Smooth muscle cell of the brain vasculature (primary cell): ENCODE measurements at places on chromosomes 12 and 14.
A peak's percentile ranks its signal among the peaks of the same experiment; 100 is the strongest.

DNA sequence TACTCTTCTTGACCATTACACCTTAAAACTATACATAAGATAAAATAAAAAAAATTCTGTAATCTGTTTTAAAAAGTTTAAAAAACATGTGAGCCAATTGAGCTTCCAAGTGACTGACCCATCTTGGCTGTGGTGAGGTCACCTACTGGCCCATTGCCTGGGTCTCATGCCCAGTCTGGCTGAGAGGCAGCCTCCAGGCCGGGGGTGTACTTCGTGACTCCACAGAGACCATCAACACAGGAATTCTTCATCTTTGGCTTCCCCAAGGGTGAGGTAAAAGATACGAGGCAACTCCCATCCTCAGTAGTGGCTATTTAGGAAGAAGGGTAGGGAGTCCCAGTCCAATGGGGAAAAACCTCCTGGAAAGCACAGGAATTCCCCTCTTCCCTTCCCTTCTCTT is 113.2 kb downstream of the APAF1 start:
- no peak for DNase-seq

DNA sequence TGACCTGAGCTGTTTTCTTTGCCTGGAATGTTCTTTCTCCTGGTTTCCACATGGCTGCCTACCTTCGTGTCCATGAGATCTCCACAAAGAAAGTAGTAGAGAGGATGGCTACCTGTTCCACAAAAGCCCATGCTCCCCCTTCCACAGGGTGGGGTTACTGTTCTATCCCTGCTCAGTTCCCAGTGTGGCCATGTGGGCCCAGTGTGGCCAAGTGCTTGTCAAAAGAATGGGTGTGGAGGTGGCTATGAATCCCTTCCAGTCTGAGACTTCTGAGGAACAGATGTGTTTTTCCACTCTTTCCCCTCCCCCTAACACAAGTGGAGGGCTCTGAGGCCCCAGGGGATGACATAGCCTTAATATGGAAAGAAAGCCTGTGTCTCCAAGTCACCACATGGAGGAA is 26.2 kb upstream of the HSP90B1 start:
- no peak for DNase-seq

- DNase-seq = no peak
Measured at GRCh38 chr12:6059221-6059620, 65.2 kb downstream of the VWF start.

DNA sequence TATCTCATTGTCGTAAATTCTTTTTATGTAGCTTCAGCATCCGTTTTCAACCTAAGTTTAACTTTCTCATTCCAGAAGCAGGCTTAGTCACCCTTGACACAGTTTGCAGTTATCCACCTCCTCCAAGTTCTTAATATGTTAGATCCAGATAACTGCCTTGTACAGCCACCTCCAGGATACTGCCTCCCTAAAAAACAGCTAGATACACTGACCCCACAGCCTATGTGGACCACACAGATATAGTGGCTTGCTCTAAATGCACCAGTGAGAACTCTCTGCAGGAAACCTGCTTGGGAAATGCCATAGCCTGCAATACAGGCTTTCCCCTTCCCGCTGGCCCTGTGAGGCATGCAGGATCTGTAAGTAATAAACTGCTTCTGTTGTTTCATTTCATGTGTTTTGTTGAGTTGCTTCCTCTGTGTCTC is 11.1 kb upstream of the RTL1 start:
- DNase-seq = no peak

GRCh38 chr14:69711881-69712560 is 54.9 kb upstream of the SRSF5 start:
- no peak for DNase-seq

- DNase-seq = no peak
Measured at GRCh38 chr14:100688598-100689461, 37.9 kb upstream of the DLK1 start.

GRCh38 chr14:71943695-71944018 is 11.4 kb downstream of the RGS6 start:
- no peak for DNase-seq

- DNase-seq = peak; percentile 13
Measured at GRCh38 chr12:92020983-92021665, 124.5 kb downstream of the BTG1 start.

GRCh38 chr12:18888047-18888446 is 150.1 kb downstream of the CAPZA3 start:
- DNase-seq = no peak

- no peak for DNase-seq
Measured at GRCh38 chr12:132108211-132108832, 35.8 kb downstream of the DDX51 start.

DNA sequence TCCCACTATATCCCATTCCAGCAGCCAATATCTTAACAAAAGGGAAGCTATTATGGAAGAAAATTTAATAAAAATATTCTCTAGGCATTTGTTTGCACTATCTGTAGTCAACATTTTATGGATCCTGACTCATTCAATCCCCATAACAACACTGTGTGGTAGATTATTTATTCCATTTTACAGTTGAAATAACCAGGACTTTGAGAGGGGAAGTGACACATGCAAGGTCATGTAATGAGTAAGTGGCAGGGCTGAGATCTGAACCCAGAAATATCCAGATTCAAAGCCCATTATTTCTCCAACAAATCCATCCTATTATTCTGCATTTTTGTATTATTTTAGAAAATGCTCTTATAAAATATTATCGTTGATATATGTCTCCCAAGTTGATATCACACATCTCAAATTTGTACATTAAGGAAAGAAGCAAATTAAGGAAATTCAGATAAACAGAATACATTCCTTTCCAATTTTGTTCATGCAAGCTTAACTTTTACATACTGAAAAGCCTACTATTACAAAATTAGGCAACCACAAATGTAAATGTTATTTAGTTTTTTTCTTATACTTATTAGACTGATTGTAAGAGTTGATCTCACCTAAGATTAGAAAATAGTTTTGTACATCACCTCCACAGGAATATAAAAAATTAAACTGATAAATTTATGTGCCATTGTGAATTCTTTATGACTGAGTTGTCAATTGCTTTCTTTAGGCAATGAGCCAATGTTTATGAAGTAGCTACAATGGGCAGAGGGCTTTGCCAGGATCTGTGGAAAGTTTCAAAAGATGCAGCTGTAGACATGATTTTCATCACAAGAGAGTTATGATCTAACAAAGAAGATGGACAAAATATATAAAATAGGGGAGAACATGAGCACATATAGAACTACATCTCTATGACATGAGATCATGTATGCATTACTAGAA is 55.1 kb upstream of the E2F7 start:
- DNase-seq = no peak

- no peak for DNase-seq
Measured at GRCh38 chr14:92987148-92987570, 64.2 kb downstream of the CHGA start.

DNA sequence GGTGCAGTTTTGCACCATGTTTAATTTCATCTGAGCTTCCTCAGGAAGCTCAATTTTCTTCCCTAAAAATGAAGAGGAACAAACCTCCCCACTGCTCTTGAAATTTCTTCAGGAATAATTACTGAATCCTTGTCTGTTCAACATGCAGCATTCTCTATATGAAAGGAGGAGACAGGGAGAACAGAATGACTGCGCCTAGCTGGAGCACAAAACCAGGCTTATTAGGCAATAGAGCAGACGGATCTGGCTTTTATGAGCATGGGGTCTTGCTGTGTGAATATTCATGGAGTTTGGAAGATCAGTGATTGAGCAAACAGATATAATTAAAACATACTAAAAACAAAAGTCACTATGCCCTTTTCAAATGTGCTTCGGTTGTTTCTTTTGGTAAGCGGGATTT is 148.1 kb downstream of the SUDS3 start:
- DNase-seq = no peak

GRCh38 chr12:60644076-60644475 is 1048.2 kb downstream of the SLC16A7 start:
- no peak for DNase-seq

- no peak for DNase-seq
Measured at GRCh38 chr14:105851716-105852377, 325.5 kb downstream of the TMEM121 start.

DNA sequence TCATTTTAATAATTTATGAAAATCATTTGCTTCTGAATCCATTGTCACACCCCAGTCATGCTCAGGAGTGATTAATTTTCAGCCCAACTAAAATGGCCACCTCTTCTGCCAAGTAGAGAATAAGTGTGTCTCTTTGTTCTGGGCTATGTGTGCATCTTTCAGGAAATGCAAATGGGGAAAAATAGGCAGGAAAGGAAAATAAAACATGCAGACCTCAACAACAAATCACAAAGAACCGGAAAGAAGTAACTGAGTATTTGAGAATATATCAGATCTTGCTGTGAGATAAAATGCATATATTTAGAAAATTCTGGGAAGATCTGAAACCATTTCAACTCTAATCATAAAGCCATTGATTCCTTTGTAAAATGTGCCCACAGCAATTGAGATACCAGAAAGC is 763.9 kb downstream of the GALC start:
- no peak for DNase-seq

DNA sequence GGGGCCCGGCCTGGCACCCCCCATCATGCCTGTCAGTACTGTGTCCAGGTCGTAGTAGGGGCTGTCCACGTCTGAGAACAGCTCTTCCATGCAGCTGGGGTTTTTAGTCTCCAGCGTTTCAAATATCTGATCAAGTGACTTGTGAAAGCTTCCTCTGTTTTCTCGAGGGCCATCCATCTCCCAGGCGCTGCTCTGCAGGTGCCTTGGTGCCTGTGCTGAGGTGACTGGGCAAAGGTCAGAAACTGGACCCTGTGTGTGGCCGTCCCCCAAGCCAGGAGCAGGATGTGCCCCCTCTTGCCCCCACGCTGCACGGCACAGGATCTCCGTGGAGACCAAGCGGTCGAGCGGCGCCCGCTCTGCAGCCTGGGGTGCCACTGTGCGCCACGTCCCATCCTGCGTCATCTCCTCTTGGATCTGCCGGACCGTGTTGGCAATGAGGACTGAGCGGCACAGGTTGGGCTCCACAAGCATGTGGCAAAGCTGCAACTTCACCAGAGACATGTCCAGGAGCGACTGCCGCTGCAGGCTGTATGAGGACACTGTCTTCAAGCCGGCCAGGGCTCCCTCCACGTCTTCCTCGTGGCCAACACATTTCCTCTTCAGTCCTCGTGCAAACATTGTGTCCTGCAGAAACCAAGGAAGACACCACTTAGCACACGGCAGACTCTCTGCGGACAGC is 9.4 kb downstream of the CDCA4 start:
- no peak for DNase-seq

DNA sequence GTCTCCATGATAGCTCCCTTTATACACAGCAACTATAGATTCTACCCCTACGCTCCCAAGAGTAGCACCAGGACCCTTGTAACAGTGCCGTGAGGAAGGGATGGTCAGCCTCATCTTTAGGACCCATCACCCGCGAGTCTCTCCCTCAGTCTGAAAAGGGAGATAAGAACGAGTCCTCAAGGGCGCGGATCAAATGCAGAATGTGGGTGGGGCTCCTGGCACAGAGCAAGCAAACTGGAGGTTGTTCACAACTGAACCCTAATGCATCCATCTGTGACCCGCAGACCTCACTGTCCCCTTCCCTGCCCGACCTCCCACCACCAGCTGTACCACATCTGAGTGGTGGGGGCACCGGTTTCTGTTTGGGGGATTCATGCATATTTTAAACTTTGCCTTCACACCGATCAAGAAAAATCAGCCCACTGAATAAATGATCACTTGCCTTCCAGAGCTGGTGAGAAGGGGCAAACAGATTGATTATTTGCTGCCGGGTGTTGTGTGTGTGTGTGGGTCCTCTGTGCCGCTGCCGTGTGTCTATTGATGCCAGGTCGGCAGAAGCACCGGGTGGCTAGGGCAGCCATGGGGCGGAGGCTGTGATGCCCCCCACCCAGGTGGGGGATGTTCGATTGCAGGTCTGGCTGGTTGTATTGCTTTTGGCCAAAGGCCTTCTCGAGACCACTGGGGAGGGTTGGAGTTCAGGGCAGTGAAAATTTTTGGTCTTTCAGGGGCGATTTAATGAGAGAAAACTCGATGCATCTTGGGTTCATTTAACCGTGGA is 35.7 kb upstream of the BEGAIN start:
- DNase-seq = no peak

- no peak for DNase-seq
Measured at GRCh38 chr14:98069712-98070171, 1202.3 kb downstream of the BCL11B start.

GRCh38 chr14:61365667-61366212 is 44.4 kb downstream of the PRKCH start:
- no peak for DNase-seq

DNA sequence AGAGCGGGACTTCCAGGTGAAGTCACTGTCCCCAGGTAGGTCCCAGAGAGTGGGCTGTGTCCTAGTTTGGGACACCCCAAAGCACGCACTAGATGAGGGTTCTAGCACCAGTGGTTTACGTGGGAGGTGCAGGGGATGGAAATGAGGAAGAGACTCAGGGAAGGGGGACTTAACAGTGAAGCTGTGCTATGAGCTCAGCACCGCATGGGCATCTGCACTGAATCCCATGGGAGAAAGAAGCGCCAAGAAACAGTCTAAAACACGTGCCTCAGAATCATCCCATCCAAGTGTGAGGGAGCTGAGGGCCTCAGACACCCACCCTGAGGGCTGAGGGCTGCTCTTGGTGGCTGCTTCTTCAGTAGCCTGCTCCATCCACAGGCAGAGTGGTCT is 71.5 kb upstream of the ZFP36L1 start:
- no peak for DNase-seq

- no peak for DNase-seq
Measured at GRCh38 chr14:100110816-100111215, 45.6 kb downstream of the EVL start.

DNA sequence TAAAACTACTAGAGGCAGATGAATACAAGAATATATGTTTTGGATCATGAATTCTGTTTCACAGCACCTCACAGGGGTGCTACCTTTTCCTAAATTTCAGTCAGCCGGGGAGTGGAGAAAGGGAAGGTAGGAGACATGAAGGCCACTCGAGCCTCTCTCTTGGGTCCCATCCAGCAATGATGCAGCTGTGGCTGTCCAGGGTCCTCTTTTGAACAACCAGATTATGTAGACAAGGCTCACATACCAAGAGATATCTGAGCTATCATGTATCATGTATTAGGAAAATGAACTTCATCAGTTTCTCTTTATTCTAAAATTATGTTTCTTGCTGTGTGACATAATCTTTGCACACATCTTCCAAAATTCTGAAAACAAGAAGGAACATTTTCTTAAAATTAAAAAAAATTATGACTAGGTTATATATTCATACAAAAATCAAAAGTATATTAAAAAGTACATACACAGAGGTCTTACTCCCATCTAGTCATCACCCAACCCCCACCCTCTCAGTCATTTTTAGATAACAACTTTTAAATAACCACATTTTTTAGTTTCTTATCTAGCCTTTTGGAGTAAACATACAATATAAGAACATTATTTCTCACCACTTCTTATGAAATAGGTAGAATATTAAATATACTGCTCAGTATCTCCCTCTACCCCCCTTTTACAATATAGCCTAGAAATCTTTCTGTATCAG is 88.7 kb downstream of the ACADS start:
- no peak for DNase-seq

- no peak for DNase-seq
Measured at GRCh38 chr14:101075025-101075800, 171.7 kb upstream of the RTL1 start.

GRCh38 chr12:6083601-6084000 is 40.9 kb downstream of the VWF start:
- DNase-seq = no peak

- peak; percentile 57 for DNase-seq
Measured at GRCh38 chr12:49983892-49984291, 11.1 kb downstream of the AQP6 start.

- DNase-seq = no peak
Measured at GRCh38 chr12:2156333-2156732, 103.5 kb downstream of the CACNA1C start.

- no peak for DNase-seq
Measured at GRCh38 chr12:24719293-24719721, 229.6 kb downstream of the BCAT1 start.

- DNase-seq = no peak
Measured at GRCh38 chr12:71749666-71750065, 5.0 kb upstream of the RAB21 start.
